ENCODE measurements at places on chromosomes 7 and 10.

DNA sequence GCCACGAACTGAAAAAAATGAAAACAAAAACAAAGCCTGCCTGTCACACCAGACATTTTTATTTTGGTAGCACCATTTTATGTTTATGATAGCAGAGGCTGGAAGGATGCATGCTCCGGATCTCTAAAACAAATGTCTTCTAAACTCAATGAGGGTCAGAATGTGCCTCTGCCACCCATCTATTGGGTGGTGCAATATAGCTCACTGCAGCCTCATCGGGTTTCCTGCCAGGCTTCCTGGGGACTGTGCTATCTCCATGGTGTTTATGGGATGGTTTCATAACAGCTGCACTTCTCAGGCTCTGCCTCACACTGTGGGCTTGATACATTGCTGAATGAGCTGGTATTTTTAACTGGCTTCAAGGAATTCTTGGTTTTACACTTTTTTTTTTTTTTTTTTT is 94.4 kb downstream of the ITIH5 start:
- no peak for DNase-seq

DNA sequence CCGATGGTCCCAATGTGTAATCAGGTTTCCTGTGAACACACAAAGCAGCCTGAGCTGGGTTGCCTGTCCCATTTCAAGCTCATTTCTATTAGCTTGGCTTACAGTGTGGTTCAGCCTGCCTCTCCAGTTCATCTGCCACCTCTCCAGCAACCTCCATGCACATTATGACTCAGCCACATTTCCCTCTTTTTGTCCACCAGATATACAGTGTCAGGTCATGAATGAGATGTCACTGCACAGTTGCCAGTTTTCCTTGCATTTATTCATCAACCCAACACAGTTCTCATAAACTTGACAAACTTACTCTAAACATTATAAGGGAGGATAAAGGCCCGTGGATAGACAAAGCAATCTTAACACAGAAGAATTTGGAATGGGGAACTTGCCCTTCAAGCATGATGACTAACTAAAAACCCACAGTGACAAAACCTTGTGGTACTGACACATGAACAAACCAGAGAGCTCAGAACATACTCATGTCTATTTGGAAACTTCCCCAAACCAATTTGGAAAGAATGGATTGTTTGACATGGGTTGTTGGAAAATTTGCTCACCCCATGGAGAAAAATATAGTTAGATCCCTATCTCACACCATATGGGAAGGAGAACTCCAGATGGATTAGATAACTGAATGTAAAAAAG is 2.5 kb upstream of the CFAP58 start:
- no peak for DNase-seq

- DNase-seq: no peak
Measured at GRCh38 chr10:42896735-42897134, 114.1 kb downstream of the BMS1 start.

- DNase-seq: no peak
Measured at GRCh38 chr7:26664274-26664673, 200.1 kb downstream of the SKAP2 start.

- DNase-seq: no peak
Measured at GRCh38 chr7:42972699-42973500, 40.7 kb downstream of the MRPL32 start.

DNA sequence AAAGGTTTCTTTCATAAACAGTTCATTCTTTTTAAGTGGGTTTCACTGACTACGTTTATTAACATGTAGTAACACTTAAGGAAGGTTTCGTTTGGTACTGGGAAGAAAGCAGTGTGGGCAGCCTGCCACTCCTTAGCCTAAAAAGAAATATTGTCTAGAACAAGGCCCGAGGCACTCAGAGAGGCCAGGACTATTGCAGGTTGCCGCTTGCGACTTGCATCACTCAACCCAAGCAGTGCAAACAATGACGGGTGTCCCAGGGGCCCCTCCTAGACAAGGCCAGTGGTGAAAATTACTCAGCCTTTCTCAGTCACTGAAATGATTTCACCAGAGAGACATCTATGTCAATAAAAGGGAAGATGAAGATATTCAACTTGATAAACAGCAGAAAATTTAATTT is 243.9 kb downstream of the SNX13 start:
- no peak for DNase-seq
